Vagina (tissue), 2 donors: ENCODE measurements at places on chromosomes 3 and 15. TPM values are rescaled to one million over a fixed set of nuclear protein-coding genes. Genes with fewer than 3 reads are reported as not detected.

- DNase-seq: no peak
These were observed 37.6 kb downstream of the CORO2B start for GRCh38 chr15:68616397-68616796.

GRCh38 chr15:99421172-99421656 is 144.6 kb upstream of the MEF2A start:
- no peak for DNase-seq

GRCh38 chr3:148880681-148881080 is 15.6 kb downstream of the CPA3 start:
- DNase-seq: no peak

DNA sequence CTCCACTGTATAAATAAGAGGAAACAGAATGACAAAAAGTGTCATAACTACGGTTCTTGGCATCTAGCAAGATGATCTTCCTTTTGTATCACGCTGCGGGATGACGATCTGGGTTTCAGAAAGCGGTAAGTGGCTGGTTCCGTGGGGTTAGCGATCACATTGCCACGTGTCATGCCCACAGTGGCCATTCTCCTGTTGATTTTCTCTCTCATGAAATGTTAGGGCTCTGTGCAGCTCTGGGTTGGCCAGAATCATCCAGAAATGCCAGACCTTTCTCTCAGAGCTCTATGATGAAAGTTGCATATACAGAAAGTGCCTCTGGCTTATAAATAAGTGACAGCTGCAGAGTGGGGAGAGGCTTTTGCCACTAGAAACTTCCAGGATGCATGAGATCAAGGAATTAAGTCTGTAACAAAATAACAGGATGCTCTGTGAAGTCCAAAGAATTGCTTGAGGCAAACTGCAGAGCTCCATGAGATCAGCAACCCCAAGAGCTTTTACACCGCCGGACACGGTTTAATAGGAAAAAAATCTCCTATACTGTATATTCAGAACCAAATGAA is 71.6 kb downstream of the ABTB1 start:
- no peak for DNase-seq

DNA sequence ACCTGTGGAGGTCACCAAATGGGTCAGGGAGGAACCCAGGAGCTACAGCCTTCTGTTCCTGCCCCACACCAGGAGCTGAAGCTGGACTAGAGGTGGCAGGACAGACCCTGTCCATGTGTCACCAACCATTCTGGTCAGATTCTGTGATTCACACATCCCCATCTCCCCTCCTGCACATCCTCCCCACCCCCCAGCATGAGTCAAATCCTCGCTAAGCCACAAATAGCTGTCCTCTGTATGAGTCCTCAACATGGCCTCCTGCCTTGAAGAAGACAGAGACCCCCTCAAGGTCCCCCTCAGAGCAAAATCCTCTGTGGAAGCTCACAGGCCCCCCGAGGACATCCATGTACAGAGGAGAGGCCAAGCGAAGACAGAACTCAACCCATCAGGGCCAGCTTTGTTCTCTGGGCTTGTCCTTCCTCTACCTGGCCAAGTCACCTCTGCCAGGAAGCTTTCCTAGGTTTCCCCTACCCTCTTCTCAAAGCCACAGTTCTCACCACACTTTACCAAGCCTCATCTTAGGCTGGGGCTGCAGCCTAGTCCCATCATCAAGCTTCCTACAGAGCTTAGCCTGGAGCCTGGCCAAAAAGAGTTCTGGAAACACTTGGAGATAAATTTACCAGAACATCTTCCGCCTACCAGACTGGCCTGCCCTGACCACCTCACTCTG is 17.1 kb downstream of the CACNA2D2 start:
- no peak for DNase-seq

DNA sequence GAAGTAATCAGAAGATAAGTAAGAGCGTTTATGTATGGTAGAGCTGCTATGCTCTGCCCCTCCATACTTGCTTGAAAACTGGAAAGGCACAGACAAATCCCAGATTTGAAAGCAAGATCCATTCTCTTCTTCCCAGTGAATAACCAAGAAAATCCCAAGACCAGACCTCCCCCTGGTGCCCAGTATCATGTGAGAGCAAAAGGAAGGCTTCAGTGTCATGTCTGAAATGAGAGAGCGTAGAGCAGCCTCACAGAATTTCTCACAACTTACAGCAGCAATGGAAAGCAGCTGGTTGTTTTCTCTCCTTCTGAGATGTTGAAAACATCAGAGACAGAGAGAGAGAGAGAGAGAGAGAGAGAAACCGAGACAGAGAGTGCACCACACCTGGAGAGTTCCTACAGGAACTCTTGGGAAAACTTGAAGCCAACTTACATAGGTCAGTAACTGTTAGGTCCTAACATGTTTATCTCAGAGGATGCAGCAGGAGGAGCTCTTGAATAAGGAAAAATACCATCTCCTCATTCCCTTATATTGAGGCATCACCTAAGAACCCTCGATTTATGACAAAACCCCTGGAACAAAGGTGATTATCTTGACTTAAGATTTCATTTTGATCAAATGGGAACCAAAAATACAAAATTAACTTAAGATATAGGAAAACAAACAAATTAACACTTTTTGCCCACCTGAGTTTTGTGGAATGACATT is 273.3 kb downstream of the NSUN3 start:
- no peak for DNase-seq

- no peak for DNase-seq
These were observed 29.6 kb upstream of the BHLHE40 start for GRCh38 chr3:4949659-4950058.

GRCh38 chr3:64195789-64196188 is 29.5 kb downstream of the PRICKLE2 start:
- DNase-seq: no peak

DNA sequence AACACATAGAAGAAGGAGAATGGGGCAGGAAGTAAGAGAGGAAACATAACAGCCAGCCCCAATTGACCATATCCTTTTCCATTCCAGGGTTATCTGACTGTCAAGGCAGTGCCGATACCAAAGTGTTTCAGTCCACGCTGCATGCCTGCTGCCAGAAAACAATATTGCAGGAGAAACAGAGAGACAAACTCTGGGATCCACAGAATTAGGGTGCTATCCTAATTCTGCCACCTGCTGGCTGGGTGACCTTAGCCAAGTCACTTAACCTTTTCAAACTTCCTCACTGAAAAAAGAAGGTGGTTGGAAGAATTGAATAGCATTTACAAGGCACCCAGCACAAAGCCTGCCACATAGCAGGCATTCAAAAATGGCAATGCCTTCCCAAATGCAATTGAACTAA is 32.0 kb downstream of the GLB1 start:
- no peak for DNase-seq

DNA sequence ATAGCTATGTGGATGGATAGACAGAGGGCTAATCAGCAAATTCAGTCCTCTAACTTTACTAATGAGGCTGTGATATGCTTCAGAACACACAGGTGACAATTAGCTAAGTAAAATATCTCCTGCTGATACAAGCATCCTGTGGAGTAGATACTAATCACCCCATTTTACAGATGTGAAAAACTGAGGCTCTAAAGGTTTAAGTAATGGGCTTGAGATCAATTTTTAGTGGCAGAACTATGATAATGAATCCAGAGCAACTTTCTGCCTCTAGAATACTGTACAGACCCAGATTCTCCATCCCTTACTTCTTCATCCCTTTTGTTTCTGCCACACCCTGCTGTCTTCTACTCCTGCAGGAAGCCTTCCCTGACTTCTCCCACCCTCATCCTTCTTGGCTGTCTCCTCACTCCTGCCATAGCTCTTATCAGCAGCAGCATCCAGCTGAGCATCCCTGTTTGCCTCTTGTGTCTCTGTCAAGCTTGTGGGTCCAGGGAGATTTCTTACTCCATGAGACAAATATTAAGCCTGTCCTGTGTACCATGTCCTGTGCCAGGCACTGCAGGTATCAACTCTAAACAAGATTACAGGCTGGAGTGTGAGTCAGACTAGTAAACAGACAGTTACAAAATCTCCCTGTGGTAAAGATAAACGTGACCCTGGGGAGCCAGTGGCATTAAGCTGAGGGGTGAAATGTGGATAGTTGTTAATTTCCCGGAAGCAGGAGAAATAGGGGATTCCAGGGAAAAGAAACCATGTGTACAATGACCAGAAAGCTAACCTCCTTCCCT is 39.2 kb downstream of the SLC6A11 start:
- no peak for DNase-seq

GRCh38 chr3:78893161-78893560 is 874.6 kb downstream of the ROBO1 start:
- no peak for DNase-seq

GRCh38 chr3:24499991-24500390 is 5.3 kb upstream of the THRB start:
- DNase-seq: no peak

DNA sequence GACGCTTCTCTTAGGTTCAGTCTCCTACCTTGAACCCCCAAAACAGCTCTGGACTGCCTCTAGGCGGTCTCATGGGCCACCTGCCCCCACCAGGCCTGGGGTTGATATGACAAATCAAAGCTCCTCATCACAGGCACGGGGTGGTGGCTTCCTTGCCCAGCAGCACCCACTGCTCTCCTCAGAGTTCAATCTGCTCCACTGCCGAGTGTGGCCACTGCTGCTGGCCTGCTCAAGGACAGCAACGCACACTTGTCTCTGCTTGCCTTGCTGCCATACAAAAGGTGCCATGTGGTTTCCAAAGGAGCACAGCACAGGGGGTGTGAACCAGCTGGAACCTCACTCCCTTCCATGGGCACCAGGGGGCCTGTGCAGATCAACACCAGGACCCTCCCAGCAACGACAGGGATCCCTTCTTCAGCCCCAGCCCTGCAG is 10.2 kb downstream of the KBTBD13 start:
- DNase-seq: no peak

GRCh38 chr15:99568625-99569352 is 3.0 kb downstream of the MEF2A start:
- DNase-seq: no peak

DNA sequence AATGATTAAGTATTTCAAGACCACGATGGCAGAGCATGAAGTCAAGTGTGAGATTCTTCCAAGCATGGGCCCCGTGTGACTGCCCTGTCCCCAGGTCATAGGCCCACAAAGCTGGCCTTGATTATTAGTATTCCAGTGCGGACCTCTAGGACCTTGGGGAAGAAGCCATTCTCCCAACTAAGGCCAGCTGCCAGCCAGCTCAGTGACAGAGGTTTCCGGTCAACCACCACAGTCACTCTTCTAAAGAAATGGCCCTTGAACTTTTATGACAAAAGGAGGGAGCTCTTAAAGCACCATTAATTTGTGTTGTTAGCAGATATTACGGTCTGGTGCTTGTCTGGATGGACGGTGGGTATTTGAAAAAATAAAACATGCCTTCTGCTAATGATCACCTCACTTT is 28.0 kb downstream of the FAM3D start:
- no peak for DNase-seq

GRCh38 chr15:77532067-77532710 is 100.5 kb downstream of the LINGO1 start:
- DNase-seq: no peak

DNA sequence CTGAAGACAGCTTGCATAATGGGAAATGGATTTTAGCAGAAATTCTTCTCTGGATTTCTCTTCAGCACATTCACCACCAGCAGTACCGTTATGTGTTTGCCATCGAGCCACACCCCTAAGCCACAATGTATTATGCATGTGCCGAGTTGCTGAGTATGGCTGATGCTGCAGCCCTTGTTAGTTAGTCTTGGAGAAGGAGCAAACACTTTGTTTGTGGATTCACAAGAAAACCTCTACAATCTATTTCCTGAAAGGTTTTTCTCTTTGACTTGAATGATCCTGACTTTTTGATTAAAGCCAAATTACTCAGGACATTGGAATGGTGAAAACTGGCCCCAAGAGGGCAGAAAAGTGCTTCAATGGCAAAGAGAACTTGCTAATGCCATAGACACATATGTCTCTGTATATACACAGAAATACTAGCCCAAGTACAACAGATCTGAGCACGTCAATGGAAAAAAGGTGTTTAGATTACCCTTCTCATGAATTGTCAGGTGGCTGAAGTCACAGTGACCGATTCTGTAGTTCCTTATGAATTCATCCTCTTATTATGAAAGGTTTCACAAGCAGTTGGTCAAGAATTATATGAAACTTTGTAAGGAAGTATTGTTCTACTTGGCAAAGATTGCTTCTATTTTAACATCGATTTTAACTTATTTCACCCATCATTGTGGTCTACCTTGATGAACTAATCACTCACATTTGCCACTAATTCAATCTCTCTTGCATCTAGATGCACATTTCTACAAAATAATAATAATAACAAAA is 103.0 kb downstream of the P3H2 start:
- DNase-seq: no peak

GRCh38 chr3:7752005-7752404 is 749.6 kb upstream of the LMCD1 start:
- no peak for DNase-seq

- no peak for DNase-seq
These were observed 35.4 kb upstream of the TOPAZ1 start for GRCh38 chr3:44206261-44206660.

- no peak for DNase-seq
These were observed 286.3 kb upstream of the ROBO2 start for GRCh38 chr3:76753599-76753998.

DNA sequence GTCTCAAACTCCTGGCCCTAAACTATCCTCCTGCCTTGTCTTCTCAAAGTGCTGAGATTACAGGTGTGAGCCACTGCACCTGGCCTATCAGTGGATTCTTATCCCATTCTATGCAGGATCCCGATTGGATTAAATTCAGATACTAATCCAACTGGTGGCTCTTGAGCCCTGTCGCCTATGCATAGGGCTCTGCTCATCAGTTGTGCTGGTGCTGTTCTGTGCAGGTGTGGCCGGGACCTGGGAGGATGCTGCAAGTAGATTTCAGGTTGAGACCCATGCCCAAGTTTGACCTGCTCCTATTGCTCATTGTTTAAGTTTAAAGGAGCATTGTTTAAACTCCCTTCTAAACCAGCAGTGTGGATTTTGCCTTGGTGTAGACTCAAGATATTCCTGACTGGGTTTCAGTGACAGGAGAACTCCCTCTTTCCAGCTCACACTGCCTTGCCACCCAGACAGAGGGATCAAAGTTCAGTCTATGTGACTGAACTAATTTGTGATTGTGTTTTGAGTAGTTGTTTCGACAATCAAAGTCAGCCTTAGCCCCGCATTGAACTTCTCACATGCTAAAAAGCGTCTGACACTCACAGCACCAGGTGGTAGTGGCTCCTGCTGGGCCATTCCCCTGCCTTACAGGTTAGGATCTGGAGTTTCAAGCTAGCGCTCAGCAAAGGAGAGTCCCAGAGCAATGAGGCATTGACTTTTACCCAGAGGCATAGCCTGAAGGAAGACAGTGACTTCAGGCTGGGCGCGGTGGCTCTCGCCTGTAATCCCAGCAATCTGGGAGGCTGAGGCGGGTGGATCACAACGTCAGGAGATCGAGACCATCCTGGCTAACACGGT is 45.0 kb upstream of the PIK3CB start:
- no peak for DNase-seq

GRCh38 chr15:45903283-45903682 is 268.5 kb downstream of the SQOR start:
- DNase-seq: no peak

Gene GPR149
- total RNA-seq: not detected

Gene PLSCR5
- not detected for total RNA-seq

Gene ISLR
- 208 TPM for total RNA-seq

Gene NFKBIZ
- total RNA-seq: 136 TPM

Gene GPR176
- total RNA-seq: 5.4 TPM

Gene FGD5
- total RNA-seq: 16.2 TPM

Gene THOC7
- total RNA-seq: 54.8 TPM

Gene STRIT1
- total RNA-seq: not detected

Gene GOLGA8H
- total RNA-seq: not detected

Gene MGLL
- 35.6 TPM for total RNA-seq

Gene C3orf80
- not detected for total RNA-seq

Gene TEX9
- 4.9 TPM for total RNA-seq

Gene NANOGP8
- total RNA-seq: not detected
